Occipital lobe (tissue), 3 donors: ENCODE measurements at places on chromosomes 1 and 21.

DNA sequence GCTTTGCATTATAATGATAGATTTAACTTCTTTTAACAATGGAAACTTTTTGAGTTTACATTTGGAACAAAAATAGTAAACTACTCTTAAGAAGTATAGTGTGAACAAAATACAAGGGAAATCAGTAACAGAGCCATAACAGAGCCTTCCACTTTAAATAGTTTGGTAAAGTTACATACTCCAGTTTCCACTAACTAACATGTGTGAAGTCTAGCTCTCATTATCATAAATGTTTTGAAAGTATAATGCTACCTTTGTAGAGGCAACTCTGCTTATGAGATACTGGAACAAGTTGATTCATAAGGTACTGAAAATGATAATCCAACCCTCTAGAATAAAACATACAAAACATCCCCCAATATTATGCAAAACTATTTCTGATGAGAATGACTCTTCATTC, 1155.1 kb upstream of the ADGRL2 start:
- DNase-seq = no peak

GRCh38 chr1:32361674-32362473, 411 bp downstream of the FAM229A start:
- DNase-seq = peak; percentile 47

GRCh38 chr1:19925342-19926070, 2.1 kb upstream of the PLA2G2E start:
- no peak for DNase-seq

DNA sequence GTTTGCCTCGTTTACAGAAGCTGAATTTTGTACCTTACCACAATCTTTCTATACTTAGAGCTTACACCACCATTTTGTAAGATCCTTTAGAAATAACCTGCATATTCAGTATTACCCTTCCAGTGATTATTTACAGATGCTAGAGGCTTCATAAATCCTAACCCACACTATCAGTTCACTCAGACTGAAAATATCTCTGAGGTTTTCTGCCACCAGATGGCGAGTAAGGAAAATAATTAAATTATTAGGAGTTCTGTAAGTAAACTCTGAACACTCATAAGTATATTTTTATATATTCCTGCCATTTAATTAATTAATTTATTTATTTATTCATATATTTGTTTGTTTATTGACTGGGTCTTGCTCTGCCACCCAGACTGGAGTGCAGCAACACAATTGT, 1635.2 kb downstream of the PLA2G4A start:
- DNase-seq = no peak
